Osteocyte (in vitro differentiated cells): ENCODE measurements at places on chromosomes 6 and 20. TPM values are rescaled to one million over a fixed set of nuclear protein-coding genes. Genes with fewer than 3 reads are reported as not detected.

DNA sequence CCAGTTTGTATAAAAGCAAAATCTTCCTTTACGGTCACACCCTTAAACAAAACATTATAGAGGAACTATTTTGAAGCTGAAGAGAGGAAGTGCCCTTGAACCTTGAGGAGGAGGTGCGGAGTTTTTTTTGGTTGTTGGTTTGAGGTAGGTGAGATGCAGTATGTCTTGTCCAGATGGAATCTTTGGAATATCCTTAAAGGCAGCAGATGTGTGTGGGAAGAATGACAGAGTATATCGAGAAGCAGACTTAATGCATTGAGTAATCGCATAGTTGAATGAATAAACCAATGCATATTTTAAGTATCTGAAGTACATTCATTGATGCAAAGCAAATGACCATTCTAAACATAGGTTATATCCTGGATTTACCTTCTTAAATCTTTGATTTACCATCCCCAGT lies 49.9 kb downstream of the AIG1 start:
- H3K27me3 ChIP-seq = no peaks in the 10 kb centered on the region
- no peak for DNase-seq
- H3K4me1 ChIP-seq = peaks cover 53% of the 10 kb centered on the region
- H3K27ac ChIP-seq = peak overlapping the region; percentile 69
- H3K36me3 ChIP-seq = no peaks in the 10 kb centered on the region

DNA sequence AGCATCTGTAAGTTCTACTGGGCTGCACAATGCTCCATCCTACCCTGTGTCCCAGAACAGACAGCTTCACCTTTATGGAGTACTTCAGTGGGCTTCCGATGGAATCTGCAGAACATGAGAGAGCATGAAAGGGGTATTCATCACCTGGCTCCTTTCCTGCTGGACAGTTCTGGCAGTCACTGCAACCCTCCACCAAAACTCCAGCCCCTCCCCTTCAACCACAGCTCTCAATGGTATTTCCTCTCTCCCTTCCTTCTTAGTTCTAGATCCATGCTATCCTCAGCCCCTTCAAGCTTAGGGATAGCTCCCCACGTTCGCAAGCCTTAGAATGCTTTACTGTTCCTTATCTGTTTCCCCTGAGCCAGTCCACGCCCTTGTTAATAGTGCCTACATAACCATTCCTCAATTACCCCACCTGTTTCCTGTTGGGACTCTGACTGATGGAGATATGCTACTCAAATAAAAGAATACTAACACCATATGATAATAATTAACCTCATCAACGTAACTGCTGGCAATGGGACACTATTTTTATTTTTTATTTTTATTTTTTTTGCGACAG lies 26.8 kb downstream of the TRAM2 start:
- H3K4me3 ChIP-seq = no peak overlapping the region
- peaks cover 50% of the 10 kb centered on the region for H3K36me3 ChIP-seq
- H3K27me3 ChIP-seq = no peaks in the 10 kb centered on the region

The DNAH8 gene
- total RNA-seq = 0.21 and 0.24 TPM in 2 replicates

DNA sequence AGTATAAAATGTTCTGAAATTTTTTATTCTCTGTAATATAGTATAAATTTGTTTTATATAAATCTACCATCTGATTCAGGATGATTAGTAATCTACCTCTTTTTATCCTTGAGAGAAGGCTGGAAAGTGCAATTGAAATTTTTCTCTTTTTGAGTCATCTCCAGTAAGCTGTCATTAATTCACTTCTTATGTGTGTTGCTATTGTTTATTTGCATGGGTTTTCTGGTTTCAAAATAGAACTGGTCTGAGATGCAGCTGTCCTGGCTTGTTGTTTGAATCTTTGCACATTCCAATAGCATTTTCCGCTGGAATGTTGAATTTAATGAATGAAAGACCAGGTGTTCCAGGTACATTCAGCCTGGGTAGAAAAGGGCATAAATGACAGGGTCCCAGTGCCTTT lies 24.3 kb upstream of the TAB2 start:
- H3K4me3 ChIP-seq = no peak overlapping the region
- no peak overlapping the region for H3K27ac ChIP-seq
- peaks cover 2% of the 10 kb centered on the region for H3K27me3 ChIP-seq
- H3K4me1 ChIP-seq = no peaks in the 10 kb centered on the region
- no peak for DNase-seq
